Endothelial cell of umbilical vein (primary cell): ENCODE measurements at places on chromosomes 6 and 20. TPM values are rescaled to one million over a fixed set of nuclear protein-coding genes. Genes with fewer than 3 reads are reported as not detected.
A peak's percentile ranks its signal among the peaks of the same experiment; 100 is the strongest.

DNA sequence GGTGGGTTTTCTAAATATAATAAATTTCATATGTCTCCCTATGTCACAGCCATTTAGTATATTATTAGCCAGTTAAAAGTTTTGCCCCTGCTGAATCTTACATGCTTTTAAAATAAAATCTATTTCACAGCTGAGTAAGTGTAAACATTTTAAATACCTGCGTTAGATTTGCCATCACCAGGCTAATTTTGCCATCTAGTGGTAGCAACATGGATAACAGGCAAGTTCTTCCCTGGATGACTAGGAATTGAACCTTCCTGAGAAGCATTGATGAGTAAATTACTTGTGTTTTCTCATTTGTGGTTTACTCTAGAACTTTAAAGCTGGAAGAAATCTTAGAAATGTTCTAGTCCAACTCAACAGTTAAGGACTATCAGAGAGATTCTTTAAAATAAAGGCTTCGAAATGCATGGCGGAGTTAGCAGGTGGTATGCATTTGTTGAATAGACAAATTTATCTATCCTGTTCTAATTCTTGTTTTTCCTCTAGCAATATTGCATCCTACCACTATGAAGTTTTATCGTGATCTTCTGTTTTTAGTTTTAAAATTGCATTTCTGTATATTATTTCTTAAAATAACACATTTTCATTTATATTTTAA is 2.6 kb downstream of the PRSS35 start:
- DNase-seq: peak; percentile 75

- no peak for DNase-seq
These were observed 46.6 kb upstream of the SRF start for GRCh38 chr6:43124481-43124880.

DNA sequence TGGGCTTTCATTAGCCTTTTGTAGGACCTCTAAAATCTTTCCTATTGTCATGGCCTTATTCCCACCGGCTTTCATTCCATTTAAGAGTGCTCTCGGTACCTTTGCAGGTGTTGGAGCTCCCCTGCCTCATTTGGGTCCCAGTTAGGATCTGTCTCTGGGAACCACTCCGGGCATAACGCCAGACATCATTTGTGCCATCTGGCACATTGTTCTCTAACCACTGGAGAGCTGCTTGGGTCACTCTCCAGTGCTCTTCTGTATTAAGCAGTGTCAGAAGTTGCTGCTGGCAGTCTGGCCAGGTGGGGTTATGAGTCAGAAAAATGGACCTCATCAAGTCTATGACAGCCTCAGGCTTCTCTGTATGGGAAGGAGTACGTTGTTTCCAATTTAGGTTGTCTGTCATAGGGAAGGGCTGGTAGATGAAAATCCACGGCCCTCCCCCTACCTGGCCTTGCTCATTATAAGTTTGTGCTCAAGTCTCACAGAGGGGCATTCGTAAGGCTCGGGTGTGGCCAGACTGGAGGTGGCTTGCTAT is 62.9 kb upstream of the MOCS1 start:
- no peak for DNase-seq

GRCh38 chr6:169623343-169623742 is 78.5 kb downstream of the WDR27 start:
- no peak for DNase-seq

DNA sequence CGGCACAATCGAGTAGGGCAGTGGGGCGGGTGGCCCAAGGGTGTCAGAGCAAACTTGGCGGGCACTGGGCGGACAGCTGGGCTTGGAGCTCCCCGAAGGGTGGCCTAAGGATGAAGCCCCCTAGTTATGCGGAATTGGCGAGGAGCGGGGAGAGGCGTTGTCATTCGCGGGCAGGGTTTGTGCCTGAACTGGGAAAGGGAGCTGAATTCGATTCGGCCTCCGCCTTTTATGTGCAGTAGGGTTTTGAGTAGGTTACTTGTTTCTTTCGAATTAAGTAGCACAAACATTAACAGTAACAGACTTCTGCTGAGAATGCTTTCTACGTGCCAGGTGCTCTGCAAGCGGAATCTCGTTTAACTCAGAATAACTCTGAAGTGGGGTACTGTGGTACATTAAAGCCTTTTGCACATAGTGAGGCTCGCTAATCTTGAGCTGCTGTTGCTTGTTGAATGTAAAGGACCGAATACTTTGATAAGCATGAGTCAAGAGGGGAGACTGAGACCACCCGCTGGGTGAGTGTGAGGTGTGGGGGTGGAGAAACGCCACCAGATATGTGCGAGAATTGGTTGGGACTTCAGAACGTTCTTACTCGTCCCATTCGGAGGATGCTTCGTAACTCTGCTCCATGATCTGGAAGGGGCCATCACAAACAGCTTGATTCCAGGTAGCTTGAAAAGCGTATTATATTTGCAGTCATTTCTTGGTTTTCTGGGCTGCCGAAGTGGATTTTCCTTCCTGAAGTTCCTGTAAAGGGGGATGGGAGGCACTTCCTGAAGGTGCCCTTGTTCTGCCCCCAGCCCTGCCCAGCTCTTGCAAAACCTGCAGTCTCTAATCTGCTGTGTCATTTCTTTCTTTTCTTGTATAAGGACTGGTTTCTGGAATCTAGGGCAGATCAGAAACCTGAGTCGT is 833 bp downstream of the RAB5IF start:
- peak; percentile 23 for DNase-seq

DNA sequence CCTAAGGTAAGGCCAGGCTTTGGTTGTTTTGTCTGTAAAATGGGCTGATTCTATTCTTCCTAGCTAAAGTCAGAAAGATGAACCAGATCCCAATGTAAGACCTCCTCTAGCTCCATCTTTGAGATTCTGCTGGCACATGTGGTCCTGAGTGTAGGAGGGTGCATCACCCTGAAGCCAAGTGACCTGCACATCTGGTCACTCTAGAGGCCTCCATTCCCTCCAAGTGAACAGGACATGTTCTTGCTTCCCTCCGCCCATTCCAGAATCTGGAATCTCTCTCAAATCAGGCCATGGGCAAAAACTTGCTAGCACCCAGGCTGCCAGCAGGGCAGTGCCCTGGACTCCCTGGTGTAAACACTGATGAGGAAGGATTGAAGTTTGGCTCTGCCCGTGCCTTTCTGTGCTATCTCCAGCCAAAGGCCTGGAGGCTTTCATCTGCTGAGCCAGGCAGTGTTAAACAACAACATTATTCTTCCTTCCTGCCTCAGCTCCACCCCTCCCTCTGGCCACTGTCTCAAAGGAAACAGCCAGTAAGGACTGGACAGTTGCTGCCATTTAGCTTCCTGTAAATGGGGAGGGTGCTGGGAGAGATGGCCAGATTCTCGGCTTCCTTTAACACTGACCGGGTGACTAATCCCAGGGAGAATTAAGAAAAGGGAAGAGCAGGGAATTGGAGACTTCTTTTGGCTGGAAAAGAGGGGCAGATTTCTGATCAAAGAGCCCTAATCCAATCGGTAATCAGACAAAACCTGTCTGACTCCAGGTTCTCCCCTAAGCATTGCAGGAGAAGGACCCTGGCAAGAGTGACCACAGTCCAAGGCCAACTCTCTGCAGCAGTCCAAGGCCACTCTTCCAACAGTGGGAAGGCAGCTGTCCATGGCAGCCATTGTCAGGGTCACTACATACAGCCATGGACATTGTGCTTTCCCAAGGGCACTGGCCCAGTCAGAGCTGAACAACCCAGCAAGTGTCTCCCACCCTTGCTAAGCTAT is 19.5 kb upstream of the ADGRF1 start:
- DNase-seq: peak; percentile 50

DNA sequence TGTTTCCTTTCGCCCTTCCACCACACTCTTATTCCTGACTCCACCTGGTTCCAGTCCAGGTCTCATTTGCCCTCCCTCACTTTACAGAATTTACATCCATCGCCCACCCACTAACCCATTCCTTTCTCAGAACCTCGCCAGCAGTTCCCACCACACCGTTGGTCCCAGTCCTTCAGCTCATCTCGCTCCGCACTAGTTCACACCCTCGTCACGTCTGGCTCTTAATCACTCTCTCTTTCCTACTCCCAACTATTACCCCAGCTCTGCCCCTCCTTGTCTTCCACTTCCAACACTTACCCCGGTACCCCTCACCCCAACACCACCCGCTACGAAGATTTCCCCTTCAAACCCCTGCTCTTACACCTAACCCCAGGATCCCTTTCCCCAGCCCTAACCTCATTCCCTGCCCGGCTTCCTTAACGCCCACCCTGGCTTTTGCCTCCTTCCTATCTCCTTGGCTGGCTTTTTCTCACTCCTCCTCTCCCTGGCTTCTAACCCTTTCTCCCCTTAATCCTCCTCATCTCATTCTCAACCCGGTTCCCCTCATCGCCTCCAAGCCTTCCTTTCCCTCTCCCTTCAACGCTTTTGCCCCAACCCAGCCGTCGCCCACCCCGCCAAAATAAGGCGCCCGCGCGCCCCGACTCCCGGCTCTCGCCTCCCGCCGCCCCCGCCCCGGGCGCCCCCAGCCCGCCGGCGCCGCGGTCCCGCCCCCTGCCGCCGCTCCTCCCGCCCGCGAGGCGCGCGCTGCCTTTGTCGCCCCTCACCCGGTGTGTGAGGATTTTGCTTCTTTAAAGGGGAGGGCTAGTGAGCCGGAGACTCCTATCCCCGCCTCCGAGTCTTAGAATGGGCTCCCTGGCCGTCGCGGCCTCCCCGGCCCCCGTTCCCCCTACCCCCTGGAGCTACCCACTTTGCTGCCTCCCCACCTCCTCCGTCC is 542 bp downstream of the USP49 start:
- peak; percentile 14 for DNase-seq

DNA sequence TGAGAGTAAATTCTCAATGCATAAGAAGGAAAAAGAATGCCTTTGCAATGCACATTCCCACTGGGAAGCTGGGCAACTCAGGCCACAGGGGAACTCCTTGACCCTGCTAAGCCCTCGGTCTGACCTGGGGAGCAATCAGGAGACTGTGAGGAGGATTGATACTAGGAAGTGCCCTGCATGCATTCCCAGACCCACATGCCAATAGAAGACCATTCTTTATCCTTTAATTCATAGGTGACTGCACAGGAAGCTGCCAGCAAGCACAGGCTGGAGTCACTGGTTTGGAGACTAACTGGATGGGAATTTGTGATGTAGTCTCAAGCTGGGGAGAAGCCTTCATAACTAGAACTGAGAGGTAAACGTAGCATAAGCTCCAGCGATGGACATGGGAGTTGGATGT is 1012.7 kb downstream of the EYS start:
- DNase-seq: no peak

- peak; percentile 53 for DNase-seq
These were observed 12.1 kb downstream of the LGSN start for GRCh38 chr6:63307581-63308246.

- DNase-seq: no peak
These were observed 47.5 kb downstream of the OPRM1 start for GRCh38 chr6:154086510-154086909.

- DNase-seq: no peak
These were observed 3.2 kb downstream of the TXLNB start for GRCh38 chr6:139288496-139289040.

Gene CCR6
- not detected in 2 replicates for total RNA-seq

Gene TSPYL1
- total RNA-seq: 54.5 and 57.3 TPM in 2 replicates

Gene FNDC1
- total RNA-seq: 0.04 TPM in 1 of 2 replicates, not detected in the other

Gene CNBD2
- total RNA-seq: 4.9 and 5.3 TPM in 2 replicates

Gene LY6G6C
- total RNA-seq: 0.35 TPM in 1 of 2 replicates, not detected in the other

Gene VGLL2
- not detected in 2 replicates for total RNA-seq

Gene FOXF2
- total RNA-seq: not detected in 2 replicates

Gene SYCP2L
- not detected in 2 replicates for total RNA-seq
